ELR (cell line): ENCODE measurements at places on chromosomes 7 and 10.
A peak's percentile ranks its signal among the peaks of the same experiment; 100 is the strongest.

GRCh38 chr7:98217623-98218582 is 6.7 kb downstream of the BHLHA15 start:
- no peak for DNase-seq

DNA sequence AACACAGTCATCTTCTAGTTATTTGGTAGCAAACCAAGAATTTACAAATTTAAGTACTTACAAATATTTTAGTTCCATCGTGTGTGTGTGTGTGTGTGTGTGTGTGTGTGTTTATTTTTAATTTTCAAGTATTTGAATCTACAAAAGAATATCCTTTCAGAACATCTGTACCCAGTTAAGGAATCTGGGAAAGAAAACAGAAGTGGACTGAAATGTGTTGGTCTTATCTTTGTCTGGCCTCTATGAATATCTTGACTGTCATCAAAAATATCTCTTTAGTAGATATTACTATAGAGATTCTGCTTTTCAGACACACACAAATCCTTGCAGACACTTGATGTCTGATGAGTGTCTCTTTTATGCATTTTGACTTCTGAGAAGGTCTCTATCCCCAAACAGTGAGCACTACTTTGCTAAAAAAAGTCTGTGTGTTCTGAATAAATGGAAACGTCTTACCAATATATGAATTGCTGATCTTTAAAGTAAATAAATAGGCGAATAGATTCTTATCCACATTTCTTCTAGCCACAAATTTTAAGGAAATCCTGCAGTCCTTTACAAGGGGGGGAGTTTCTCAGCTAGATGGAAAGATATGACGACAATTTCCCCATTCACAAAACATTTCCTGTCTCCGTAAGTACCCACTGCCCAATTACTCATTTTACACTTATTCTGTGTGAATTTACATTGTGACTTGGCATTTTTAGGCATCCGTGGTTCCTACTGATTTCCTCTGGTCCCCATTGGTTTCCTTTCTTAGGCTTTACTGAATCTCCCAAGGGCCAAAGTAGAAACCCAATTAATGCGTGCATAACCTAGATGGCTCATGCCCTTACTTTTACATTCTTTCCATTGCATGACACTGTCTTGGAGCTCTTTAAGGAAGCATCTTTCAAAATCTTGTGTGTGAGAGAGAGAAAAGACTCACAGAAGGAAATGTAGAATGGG is 36.0 kb downstream of the NRCAM start:
- DNase-seq, result no peak

- no peak for DNase-seq
Observed at GRCh38 chr10:68218786-68219185, 13.1 kb downstream of the ATOH7 start.

- peak; percentile 12 for DNase-seq
Observed at GRCh38 chr7:66043681-66044497, 31.7 kb upstream of the ASL start.
